ENCODE measurements at places on chromosomes 5 and 9.

DNA sequence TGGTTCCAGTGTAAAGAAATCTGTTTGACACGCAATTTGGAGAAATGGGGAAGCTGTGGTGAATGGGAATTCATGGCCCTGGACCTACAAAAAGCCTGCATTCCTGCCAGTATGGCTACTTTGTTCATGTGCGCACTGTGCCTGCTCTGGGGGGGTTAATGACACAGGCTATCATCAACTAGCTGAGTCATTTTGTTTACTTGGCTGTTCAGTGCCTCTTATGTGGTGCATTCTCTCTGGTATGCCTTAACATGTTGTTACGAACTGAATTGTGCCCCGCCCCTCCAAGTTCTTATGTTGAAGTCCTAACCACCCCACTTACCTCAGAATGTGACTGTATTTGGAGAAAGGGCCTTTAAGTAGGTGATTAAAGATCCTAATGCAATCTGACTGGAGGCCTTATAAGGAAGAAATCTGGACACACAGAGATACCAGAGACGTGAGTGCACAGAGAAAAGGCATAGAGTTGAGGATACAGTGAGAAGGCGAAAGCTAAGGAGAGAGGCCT, 20.4 kb upstream of the UBAP1 start:
- DNase-seq, result peak; percentile 51

- no peak for DNase-seq
These were observed 158.3 kb downstream of the GIN1 start for GRCh38 chr5:102961671-102962070.

GRCh38 chr5:84378420-84378819, 6.3 kb downstream of the EDIL3 start:
- DNase-seq, result peak; percentile 16

GRCh38 chr5:111595425-111595824, 83.1 kb upstream of the STARD4 start:
- DNase-seq, result no peak

- no peak for DNase-seq
These were observed 5.3 kb upstream of the RXRA start for GRCh38 chr9:134320868-134321471.

DNA sequence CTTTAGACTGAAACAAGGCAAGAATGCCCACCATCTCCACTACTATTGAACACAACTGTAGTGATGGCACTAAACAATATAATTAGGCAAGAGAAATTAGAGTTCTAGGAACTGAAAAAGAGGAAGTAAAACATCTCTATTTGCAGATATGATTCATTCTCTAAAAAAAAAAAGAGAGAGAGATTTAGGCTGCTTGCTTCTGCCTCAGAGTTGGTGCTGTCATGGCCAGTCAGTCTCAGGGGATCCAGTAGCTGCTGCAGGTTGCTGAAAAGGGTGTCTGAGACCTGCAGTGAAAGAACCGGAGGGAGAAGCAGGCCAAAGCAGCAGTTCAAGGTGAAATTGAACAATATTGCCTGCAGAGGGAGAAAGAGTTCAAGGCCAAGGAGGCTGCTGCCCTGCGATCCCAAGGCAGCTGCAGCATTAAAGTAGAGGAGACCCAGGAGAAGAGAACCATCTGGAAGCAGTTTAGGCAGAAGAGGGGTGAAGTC, 72.5 kb downstream of the AP3B1 start:
- no peak for DNase-seq

DNA sequence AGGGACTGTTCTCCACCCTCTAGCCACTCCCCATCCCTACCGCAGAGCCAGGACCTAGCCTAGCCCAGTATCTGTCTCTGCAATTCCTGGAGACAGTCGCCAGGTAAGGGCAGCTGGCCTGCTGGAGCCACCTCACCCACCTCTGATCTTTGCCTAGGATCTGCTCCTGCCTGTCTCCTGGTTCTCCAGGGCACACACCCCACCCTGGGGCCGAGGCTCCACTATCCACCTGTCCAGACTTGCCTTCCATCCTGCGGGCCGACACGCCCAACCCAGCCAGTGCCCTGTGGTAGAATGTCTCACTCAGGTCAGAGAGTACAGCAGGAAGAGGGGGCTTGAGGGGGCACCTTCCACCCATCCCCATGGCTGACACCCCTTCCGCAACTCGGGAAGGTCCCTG, 15.7 kb upstream of the AQP7 start:
- DNase-seq, result no peak

- no peak for DNase-seq
These were observed 353.4 kb upstream of the SLC30A5 start for GRCh38 chr5:68740226-68740910.

GRCh38 chr9:95030920-95031642, 286.4 kb downstream of the FANCC start:
- no peak for DNase-seq

DNA sequence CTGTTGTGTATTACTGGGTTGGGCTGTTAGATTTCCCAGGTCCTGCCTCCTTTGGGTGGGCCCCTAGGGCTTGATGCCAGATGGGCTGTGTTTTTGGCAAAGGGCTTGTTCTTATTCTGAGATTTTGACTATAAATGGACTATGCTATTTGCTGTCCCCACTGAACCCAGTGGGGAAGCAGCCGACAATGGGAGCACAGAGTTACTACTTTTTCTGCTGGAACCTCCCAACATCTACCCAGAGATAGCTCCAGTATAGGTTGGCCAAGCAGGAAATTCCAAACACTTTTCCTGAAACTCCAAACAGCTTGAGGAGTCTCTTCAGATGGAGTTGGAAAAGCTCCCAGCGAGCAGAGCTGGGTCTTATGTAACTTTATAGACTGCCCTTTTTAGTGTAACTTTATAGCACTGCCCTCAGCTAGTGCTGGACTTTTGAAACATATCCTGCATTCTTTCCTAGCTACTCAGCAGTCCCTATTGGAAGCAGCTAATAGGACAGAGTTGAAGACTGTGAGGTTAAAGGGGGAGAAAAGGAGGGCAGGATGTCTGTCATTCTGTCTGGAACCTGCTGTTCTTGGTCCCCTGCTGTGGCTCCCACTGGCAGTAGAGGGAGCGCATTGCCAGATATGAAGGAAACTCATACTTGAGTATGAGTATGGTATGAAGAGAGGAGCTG, 21.0 kb downstream of the RUSC2 start:
- DNase-seq, result peak; percentile 92

DNA sequence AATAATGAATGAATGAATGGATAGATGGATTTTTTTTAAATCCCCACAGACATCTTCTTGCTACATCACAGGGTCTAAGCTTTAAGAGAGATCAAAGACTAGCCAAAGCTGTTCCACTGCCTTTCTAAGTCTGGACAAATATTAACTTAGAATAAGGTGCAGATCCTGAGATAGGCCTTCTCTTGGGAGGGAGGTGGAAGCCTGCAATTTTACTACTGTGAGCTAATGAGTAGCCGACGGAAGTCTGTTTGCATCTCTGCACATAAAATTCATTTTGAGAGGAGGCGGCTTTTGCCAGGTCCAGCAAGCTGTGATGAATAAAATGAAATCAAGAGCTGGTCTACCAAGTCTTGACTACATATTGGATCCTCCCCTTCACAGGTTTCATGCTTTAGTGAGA, 484.9 kb downstream of the TMEM38B start:
- no peak for DNase-seq

DNA sequence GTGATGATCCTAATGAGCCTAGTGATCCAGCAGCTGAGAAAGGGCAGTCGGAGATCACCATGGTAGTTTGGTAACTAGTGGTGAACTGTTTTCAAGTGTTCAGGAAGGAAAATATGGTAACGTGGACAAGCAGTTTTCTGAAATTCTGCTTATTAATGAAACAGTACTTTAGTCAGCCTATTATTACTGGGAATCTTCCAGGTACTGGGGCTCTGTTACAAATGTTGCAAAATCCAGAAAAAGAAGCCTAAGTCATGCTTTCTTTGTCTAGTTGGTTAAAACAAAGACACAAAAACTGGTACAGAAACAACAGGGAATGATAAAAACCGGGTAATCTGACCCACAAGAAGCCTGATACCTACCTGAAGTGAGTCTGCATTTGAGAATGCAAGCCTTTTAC, 18.2 kb downstream of the TTC23L start:
- peak; percentile 28 for DNase-seq

DNA sequence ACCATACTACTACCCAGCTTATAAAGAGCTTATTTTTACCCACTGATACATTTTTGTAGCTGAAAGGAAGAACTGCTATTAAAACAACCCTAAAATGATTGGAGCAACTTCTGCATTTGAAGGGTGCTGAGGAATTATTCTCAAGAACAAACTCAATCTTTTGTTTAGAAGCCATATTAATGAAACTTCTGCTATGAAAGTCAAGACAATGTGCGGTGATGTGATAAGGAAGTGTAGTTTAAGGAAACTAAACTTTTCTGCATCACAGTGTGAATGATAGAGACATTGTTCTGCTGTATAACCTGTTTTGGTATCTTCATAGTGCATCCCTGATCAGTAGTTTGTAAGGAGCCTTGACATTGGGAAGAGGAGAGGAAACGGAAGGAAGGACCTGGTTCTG, 408.5 kb downstream of the TMEM38B start:
- DNase-seq, result no peak

GRCh38 chr5:56037531-56038010, 42.8 kb upstream of the IL6ST start:
- DNase-seq, result no peak

- DNase-seq, result no peak
These were observed 611.8 kb downstream of the BNC2 start for GRCh38 chr9:16258708-16259107.

- no peak for DNase-seq
These were observed 75.7 kb downstream of the GLIS3 start for GRCh38 chr9:4224181-4224580.

GRCh38 chr5:122062205-122062604, 15.9 kb downstream of the LOX start:
- DNase-seq, result no peak

DNA sequence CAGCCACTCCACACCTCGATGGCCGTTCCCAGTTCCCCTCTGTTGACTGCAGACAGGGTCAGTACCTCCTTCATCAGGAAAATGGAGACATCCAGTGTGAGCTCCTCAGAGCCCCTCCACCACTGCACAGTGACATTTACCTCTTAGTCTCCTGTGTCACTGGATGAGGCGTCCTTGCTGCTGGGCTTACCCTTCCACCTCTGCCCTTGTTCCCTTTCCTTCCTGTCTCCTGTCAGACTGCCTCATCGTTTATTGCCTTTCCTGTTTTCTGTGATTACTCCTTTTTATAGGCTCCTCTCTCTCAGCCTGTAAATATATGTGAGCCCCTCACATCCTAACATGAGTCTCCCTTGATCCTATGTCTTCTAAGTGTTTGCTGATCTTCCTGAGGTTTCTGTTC, 23.2 kb upstream of the SPTAN1 start:
- DNase-seq, result no peak

DNA sequence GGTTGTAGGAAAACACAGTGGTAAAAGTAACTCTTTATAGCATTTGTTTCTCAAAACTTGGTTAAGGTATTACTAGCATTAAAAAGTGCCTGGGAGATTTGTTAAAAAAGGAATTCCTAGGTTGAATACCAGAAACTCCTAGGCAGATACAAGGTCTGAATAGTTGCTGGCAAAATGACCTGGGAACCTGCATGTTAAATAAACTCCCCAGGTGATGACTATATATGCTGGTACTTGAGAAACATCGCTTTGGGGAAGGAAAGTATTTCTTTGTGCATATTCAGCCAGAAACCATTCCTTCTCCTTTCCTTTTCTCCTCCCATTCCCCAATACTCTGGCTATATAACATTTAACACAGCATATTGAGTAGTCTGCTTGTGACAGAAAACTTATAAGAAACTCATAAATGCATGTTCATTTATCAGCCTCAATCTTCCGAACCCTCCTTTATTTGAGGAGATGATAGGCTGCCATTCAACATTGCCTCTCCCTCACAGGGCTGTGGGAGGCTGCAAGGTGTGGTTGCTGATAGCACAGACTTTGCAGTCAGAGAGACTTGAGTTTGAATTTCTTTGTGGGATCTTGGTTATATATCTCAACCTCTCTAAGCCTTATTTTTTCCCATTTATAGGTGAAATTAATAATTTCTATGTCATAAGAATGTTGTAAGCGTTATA, 28.7 kb downstream of the PCSK1 start:
- DNase-seq, result no peak

DNA sequence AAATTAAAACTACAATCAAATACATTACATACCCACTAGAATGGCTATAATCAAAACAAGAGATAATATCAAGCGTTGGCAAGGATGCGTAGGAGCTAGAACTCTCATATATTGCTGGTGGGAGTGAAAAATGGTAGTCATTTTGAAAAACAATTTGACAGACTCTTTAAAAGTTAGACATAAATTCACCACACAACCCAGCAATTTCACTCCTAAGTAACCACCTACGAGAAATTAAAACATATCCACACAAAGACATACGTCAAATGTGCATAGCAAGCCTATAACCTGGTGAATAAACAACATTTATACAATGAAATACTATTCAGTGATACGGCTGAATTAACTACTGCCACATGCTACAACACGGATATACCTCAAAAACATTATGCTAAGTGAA, 44.7 kb downstream of the GKAP1 start:
- no peak for DNase-seq

GRCh38 chr5:152366716-152367115, 38.4 kb downstream of the NMUR2 start:
- no peak for DNase-seq

DNA sequence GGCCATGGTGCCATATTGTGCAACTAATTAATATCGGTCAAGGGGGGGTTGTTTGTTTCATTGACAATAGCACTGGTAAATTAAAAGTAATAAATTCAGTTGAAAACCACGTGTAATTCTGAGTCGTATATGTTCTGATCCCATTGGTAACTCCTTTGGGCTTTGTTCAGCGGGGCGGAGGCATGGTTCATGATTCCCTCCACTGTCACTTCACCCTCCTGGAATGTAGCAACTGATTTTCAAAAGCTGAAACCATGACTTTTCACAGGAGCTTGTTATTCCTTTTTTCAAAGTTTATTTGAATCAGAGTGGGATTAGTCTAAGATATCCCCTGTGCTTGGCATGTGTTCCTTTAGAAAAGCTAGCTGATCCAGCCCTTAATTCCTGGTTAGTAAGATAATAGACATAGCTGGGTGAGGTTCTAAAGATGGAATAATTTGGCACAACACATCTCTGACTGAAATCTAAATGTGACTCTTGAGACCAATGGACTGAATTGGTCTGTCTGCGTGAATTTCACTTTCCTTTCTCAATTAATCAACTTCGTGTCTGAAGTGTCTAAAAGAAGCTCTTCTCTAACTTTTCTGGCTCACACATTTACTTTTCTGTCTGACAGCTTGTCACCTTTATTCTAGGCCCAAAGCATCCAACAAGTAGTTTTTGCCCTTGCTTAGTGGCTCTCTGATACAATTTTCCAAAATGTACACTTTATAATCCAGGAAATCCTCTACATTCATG, 185.7 kb upstream of the VCAN start:
- no peak for DNase-seq

DNA sequence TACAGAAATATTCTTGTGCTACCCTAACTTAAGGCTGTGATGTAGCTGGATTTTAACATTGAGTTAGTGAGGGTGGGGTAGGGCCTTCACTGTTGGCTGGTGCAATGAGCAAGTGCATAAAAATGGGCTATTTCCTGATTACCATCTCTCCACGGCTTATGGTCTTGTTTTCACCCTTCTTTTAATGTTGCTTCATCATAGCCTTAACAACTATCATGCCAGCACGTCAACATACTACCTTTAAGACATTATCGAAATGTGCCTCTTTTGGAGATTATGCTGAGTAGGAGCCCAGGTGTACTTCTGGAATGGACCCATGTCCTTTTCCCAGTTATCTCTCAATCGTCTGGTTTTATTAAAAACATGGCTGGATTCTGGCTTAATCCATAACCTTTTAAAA, 350.9 kb upstream of the ACTBL2 start:
- DNase-seq, result no peak

GRCh38 chr9:124302921-124303320, 45.2 kb downstream of the NEK6 start:
- DNase-seq, result no peak

All from foreskin fibroblast (primary cell).